Lung microvascular endothelial cell (primary cell): ENCODE measurements at places on chromosomes 7 and 10. TPM values are rescaled to one million over a fixed set of nuclear protein-coding genes. Genes with fewer than 3 reads are reported as not detected.

Gene PTPRE
- 89.8 and 254 TPM in 2 replicates for total RNA-seq

Gene GPC2
- total RNA-seq = 1.3 and 2.2 TPM in 2 replicates

Gene SPDYE5
- not detected in 2 replicates for total RNA-seq

Gene KCP
- total RNA-seq = not detected in 2 replicates
